ENCODE measurements at places on chromosomes 3 and 15.

DNA sequence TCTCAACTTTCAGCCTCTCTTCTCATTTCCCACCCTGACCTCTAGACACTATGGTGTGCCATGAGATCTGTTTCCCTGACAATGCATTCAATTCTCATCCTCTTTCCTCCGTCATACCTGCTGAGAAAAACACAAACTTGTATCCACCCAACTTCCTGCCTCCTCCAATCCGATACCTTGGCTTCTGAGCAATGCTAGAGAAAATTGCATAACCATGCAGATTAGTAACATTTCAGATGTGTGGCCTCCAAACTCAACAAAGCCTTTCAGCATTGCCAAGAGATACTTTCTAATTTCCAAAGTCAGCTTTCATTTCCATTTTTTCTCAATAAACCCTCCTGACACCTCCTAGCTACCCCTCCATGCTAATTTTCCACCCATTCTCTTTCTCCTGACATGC, 88.5 kb downstream of the MINAR1 start:
- DNase-seq, result no peak

DNA sequence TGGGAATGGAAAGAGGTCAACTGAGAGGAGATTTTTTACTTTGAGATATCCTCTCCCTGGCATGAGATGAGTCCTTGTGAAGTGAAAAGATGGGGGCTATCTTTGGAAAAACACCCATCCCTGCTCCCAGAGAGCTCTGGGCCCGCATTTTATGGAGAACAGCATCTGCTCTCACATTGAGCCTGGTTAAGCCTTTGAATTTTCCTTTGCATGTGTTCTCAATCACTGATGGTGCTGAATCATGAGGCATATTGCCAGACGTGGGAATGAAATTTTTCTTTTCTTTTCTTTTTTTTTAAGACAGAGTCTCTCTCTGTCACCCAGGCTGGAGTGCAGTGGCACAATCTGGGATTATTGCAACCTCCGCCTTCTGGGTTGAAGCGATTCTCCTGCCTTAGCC, 24.4 kb downstream of the TMEM45A start:
- no peak for DNase-seq

DNA sequence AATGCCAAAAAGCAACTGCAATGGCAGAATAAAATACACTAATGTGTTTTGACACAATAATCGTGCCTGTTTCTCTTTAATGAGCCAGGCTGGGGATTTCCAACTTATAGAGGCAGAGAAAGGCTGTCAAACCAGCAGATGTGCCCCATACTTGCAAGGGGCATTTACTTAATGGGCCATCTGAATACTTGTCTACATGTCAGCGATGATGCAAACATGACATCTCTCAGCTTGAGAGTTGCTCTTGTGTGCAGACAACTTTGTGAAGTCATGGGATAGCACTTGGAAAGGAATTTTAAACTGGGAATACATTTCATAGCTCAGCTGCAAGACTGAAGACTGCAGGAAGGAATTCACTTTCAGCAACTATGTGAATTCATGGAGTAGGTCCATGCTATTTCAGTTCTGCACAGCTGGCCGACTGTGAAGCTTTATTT, 127.4 kb upstream of the ADAMTS9 start:
- no peak for DNase-seq

GRCh38 chr3:15273227-15273626, 59.2 kb downstream of the SH3BP5 start:
- DNase-seq, result no peak
